ENCODE measurements at places on chromosomes 12 and 14. TPM values are rescaled to one million over a fixed set of nuclear protein-coding genes. Genes with fewer than 3 reads are reported as not detected.

Gene TPPP2
- polyA plus RNA-seq, result 3.7 TPM

Gene CRIP1
- 36.3 TPM for polyA plus RNA-seq

Gene GLIPR1L2
- polyA plus RNA-seq, result 1.9 TPM

Gene OSGEP
- 88.7 TPM for polyA plus RNA-seq

Gene RGS6
- 1.7 TPM for polyA plus RNA-seq

Gene TESPA1
- 0.50 TPM for polyA plus RNA-seq

Gene IL31
- 0.33 TPM for polyA plus RNA-seq

GRCh38 chr12:4197922-4198763, 75.4 kb upstream of the CCND2 start:
- DNase-seq, result no peak

GRCh38 chr12:108194585-108194984, 65.5 kb downstream of the WSCD2 start:
- no peak for DNase-seq

DNA sequence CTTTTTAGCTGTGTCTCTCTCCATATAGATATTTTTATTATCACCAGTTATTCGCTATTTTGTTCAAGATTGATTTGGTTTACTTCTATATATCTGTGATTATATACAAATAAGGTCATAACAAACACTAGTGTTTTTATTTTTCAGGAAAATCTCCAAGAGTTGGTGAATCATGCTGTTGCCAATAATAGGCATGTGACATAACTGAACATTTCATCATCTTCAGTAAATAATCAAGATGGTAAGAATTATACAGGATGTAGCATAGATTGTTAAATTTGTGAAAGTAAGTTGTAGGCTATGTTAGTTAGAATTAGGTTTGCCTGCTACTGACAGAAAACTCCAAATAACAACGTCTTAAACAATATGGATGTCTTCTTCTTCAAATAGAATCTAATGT, 240.9 kb upstream of the PDE3A start:
- DNase-seq, result no peak

DNA sequence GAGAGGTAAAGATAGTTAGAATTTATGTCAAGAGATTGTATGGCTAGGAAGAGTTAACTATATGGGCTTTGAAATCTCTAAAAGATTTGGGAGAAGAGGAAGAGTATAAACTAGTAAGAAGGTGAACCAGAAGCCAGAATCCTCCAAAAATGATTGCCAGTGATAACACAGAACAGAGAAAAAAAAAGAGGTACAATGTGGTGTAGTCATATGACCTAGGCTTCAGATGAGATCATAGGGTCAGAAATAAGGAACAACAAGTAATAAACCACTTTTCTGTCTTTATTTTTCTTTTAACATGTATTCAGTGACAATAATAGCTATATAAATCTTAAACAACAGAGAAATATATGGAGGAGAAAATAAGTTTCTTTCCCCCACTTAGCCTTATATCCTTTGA, 2.0 kb upstream of the NECAP1 start:
- no peak for DNase-seq

- DNase-seq, result no peak
Observed at GRCh38 chr12:120216742-120217605, 16.1 kb upstream of the RPLP0 start.

GRCh38 chr14:55530464-55530863, 49.5 kb upstream of the KTN1 start:
- DNase-seq, result no peak

- no peak for DNase-seq
Observed at GRCh38 chr14:34324363-34324795, 137.7 kb downstream of the SPTSSA start.

GRCh38 chr12:28186500-28186899, 3.8 kb upstream of the CCDC91 start:
- no peak for DNase-seq

DNA sequence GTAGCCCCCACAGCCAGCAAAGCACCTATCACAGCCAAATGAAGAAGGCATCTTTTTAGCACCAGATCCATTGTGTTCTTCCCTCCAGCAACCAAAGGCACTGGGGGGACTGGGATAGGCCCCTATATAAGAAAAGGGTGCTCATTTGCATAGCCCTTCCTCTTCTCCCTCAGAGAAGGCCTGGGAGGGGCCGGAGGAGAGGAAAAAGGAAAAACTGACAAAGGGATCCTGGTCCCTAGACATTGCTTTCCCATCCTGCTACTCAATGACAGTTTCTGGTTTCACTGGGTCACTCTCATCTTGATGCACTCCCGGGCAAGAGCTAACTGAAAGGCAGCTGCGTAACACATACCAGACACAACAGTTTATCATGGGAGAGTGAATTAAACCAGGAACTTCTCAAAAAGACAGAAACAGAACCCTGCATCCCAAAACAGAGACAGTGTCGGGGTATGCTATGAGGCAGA, at the start of gene PMEL:
Gene PMEL, minus strand, starts transcription at position 102 of the 467 bp plus-strand sequence. Its CDS starts 31 bp downstream, at position 71.
- DNase-seq, result peak; percentile 28

- no peak for DNase-seq
Observed at GRCh38 chr14:105887692-105888091, 361.3 kb downstream of the TMEM121 start.

GRCh38 chr14:80211153-80212022, at the start of gene DIO2:
Gene DIO2 (minus strand): TSS chr14:80211504. CDS start chr14:80211472, 32 bp downstream.
- DNase-seq, result no peak

DNA sequence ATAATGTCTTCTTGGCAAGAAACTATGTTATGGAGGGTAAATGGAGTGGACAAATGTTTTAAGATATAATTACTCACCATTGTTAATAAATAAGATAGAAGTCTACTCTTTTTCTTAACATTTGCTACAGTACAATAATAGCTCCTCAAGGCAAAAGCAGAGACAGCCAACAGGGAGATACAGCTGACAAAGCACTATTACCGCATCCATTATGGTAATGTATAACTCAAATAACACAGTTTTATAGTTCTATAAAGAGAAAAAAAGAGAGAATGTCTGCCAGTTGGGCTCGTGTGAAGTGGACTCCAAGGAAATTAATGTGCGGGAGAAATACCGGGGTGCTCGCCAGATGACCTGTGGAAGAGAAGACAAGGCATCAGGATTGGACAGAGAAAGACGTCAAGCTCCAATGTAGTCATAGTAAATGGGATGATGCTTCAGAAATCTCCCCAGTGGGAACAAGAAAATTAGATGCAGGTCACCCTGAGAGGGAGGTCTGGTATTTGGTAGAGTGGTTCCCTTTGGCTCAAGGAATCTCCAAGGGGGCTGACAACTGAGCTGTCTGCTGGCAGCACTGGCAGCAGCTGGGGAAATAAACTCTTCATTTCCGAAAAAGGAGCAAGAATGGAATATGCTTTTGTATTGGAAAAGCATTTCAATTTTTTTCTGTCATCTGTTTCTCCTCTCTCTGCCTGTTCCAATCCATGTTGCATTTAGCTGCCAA, 343.9 kb downstream of the LRFN5 start:
- DNase-seq, result no peak

DNA sequence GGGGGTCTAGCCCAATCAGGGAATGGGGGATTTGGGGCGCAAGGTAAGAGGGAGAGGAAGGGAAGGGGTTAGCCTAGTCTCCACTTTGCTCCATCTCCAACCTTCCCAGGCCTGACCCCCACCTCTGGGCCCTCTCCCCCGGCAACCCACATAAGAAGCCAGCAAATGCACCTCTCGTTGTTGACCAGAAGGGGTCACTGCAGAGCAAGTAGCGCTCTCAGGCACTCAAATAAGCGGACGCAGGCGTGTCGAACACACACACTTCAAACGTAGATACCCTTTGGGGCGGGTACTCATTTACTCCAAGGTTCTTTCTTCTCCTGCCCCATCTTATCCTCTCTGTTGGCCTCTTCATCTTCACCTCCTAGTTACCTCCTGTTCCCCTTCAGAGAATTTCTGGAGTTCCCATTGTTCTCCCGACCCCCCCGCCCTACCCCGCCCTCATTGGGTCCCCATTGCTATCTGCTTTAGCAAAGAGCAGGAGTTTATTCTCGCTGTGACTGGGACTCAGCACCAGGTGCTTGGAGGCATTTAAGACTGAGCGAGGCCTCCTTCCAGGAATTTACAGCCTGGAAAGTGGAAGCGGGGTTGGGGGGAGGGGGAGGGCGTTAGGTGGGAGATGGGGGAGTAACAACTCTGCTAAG, 1.5 kb upstream of the SRRM4 start:
- DNase-seq, result peak; percentile 25

GRCh38 chr14:38187528-38187927, 20.2 kb upstream of the SSTR1 start:
- DNase-seq, result no peak

GRCh38 chr12:124648710-124649384, 81.4 kb upstream of the NCOR2 start:
- DNase-seq, result no peak

DNA sequence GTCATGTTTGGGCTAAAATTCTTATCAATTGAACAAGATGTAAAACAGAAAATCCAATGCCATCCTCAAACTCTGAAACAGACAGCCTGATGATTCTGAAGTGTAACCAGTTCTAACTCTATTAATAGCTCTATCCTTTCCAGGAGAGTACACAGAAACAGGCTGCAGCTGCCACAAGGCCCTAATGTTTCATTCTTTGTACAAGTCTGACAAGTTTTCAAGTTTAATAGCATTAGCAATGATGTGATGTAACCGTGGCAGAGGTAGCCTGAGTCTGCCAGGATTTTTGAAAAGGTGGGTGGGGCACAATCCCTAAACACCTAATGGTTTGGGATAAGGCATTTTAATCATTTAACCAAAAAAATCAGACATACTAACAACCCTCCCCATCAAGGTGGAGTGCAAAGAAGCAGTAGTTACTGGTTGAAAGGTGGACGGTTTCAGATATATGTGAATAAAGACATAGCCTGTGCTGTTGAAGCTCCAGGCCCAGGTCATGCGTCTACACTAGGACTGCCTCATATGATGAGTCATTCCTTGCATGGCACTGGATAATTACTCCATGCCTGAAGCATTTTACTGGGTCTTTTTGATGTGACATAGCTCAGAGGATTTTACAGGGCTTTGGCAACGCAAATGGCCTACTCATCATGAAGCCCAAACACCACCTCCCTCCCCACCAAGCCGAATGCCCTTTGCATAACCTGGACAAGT, 145.1 kb upstream of the GRIP1 start:
- no peak for DNase-seq

- DNase-seq, result no peak
Observed at GRCh38 chr14:73662487-73662943, 17.7 kb downstream of the DNAL1 start.

DNA sequence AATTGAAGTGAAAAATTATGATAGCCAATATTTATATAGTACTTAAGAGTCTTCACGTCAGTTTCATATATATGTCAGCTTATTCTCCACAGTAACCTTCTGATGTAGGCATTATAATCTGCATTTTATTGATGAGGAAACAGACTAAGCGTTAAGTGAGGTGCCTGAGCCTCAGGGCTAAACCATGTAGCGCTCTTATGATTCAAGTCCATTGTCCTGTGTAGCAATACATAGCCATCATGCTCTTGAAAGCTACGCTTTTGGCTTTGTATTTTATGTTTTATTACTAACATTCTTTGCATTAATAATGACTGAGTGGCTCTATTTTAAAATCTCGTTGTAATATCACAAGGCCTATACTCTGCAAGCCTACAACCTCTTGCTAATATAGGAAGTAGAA, 79.0 kb downstream of the ANO6 start:
- no peak for DNase-seq

DNA sequence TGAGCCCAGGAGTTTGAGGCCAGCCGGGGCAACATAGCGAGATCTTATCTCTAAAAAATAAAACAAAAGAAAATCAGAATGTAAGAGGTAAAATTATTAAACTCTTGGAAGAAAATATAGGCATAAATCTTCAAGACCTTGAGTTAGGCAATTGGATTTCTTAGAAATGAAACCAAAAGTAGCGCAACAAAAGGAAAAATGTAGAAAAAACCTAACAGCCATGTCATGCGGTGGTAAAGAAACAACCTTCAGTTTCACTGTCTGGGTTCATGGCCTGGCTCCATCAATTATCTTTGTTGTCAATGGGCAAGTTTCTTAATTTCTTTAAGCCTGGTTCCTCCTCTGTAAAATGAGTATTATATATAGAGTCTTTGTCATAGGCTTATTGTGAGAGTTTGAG, 5.6 kb upstream of the GCH1 start:
- no peak for DNase-seq

DNA sequence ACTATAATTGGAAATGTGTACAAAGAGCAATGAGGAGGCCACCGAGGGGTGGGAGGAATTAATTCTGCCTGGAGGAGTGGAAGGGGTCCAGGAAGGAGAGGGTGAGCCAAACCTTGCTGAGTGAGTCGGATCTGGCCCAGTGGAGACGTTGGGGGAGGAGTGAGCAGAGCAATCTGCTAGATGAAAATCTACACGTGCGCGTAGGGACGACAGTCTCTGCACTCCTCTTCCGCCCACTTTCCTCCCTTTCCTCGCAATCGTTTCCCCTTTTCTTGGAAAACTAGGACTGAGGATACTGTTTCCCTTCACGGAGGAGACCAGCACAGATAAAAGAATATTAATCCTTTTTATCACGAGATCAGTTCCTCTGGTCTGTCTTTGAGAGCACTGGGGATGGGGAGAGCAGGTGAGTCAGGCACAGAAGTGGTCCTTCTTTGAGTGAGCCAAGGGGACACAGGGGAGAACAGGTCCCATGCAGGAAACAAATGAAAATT, 2.9 kb upstream of the NAB2 start:
- DNase-seq, result peak; percentile 73

DNA sequence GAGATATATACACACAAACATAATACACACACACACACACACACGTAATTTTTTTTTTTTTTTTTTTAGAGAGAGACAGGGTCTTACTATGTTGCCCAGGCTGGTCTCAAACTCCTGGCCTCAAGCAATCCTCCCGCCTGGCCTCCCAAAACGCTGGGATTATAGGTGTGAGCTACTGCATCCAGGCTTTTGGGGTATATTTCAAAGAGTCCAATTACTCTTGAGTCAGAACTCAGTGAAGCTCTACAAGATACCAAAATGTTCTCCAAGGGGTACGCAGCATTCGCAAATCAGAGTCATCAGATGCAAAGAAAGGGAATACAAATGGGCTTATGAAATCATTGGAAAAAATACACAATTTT, 54.0 kb downstream of the PHLDA1 start:
- no peak for DNase-seq

- DNase-seq, result no peak
Observed at GRCh38 chr14:86790408-86791364, 1202.3 kb downstream of the GALC start.

DNA sequence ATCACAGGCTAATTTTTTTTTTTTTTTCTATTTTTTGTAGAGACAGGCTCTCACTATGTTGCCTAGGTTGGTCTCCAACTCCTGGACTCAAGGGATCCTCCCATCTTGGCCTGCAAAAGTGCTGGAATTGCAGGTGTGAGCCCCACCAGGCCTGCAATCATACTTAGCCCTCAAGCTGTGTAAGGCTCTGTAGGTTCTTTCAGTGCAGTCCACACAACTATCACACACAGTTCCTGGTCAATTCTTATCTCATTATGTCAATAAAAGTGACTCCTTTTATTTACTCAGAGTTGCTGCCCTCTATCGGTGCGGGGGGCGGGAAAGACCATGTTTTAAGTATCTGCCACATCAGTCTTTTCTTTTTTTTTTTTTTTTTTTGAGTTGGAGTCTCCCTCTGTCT, 29.0 kb downstream of the SLC2A3 start:
- DNase-seq, result no peak
